ENCODE measurements at places on chromosomes 7 and 10.

- DNase-seq: no peak
These were observed 63.4 kb downstream of the CRPPA start for GRCh38 chr7:16357921-16358320.

DNA sequence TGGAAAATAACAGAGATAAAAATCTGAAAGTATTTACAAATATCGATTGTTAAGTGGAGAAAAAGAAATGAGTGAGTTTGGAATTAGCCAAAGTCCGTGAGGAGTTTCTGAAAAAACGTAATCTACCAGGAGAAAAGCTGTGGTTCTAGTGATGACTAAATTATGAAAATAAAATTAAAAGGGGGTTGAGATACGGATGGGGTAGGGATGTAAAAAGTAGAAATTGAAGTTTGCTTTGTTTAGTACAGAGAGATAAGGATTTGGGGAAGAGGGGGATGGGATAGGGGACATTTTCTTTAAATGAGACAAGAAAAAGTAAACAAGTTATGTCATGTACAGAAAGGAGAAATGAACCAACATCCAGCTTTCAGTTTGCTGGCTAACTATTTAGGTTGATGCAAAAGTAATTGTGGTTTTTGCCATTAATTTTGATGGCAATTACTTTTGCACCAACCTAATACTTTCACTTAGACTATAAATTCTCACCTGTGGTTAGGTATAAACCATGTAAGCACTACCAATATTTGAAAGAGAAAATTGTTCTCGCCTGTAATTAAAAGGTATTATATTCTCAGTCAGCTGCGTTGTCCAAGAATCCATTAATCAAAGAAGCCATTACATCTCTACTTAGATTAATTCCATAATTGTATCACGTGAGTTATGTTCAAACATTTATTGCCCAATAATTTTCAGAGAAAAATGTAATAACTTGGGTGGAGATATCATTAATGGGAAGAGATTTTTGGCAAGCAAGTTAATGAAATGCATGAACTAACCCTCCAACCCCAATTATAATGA is 143.0 kb upstream of the NRP1 start:
- no peak for DNase-seq

DNA sequence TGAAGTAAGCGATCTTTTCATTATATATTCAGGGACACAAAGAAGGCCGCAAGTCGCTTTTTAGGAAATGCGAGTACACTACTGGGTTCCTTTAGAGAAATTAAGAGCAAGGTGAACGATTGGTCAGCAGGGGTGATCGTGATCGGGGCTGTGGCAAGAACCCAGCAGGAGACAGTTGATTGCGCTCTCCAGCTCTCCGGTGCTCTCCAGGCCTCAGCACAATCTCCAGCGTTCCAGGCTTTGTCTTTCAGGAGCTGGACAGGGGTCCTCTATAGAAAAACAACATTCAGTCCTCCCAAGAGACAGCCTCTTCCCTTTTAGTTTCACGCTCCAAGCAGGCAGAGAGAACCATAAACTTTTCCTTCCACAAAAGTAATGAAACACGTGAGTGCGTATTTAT is 170.5 kb upstream of the KLF6 start:
- no peak for DNase-seq

- no peak for DNase-seq
These were observed 1349.3 kb upstream of the CELF2 start for GRCh38 chr10:9668411-9668810.

DNA sequence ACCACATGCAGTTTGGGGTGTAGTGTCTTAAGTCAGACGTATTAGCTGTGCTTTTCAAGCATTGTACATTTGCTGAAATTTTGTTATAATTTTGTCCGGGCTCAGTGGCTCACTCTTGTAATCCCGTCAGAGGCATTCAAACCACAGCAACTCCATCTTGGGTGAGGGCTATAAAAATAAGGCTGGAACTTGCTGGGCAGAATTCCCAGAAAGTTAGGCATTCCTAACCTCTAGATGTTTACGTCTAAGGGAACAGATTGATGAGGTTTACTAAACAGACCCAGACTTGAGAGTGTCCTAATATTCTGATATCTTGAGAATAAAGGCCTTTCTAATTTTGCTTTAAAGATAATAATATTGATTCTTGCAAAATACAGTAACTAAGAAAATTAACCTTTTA is 957.8 kb downstream of the NXPH1 start:
- DNase-seq: no peak

DNA sequence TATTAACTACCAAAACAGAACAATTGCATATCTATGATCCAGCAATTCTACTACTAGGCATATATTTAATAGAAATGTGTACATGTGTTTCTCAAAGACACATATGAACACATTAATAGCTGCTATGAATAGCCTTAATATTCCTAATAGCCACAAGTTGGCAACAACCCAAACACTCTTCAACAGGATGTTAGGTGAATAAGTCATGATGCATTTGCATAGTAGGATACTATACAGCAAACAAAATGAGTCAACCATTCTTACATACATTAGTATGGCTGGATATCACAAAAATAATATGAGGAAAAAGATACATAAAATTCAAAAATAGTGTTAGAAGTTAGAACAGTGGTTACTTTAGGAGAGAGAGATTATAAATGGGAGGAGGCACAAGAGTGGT is 26.8 kb upstream of the ZNF746 start:
- DNase-seq: no peak

DNA sequence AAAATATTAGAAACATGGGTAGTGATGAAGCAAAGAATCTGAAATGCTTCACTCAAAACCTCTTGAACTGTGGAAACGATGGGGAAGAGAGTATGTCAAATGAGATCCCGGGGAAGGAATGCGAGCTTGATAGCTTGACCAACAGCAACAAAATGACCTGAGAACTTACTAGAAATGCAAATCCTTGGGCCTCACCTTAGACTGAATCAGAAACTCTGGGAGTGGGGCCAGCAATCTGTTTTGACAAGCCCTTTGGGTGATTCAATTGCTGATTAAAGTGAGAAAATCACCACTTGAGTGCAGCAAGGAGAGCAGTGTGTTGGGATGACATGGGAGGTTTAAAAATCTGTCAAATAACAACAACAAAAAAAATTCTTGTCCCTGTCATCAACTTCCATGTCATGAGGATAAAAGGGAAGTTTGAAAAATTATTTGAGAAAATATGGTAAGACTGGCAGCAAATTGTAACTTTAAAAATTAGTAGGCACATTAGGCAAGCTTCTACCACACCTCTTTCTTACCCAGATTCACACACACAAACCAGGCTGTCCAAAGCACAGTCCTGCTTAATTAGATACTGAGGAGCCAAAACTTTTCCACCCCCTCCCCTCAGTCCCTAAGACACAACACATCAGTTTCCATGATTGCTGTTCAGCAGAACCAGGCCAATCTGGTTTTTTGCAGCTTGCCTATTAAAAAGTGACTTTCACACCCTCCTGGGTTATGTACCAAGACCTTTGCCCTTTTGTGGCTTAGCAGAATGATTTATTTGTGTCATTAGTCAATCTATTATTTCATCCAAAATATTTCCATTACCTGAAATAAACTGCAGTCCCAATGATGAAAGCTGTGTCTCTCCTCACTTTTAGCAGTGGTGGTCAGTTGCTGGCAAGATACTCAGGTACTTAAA is 15.6 kb downstream of the CALCR start:
- no peak for DNase-seq

GRCh38 chr10:33325929-33326328 is 8.5 kb downstream of the NRP1 start:
- no peak for DNase-seq

DNA sequence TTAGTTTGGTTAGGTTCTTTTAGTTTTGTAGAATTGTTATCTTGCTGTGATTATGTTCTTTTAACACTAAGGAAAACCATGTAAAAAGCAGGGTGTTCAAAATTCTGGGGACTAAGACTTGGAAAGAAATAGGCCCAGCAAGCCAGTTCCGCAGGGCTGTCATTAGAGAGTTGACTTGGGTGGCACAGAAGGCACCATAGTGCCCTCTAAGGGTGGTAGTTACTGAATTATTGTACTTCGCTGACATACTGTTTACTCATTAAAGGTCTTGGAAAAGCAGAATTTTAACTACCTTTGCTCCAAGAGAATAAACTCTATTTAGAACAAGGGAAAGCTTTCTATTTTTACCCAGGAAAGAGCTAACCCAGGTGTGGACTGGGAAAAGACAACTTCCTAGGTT is 86.5 kb downstream of the OTUD1 start:
- no peak for DNase-seq

GRCh38 chr10:48464871-48465736 is 139.8 kb downstream of the ARHGAP22 start:
- no peak for DNase-seq

- DNase-seq: no peak
These were observed 255.3 kb downstream of the CELF2 start for GRCh38 chr10:11272915-11273389.

DNA sequence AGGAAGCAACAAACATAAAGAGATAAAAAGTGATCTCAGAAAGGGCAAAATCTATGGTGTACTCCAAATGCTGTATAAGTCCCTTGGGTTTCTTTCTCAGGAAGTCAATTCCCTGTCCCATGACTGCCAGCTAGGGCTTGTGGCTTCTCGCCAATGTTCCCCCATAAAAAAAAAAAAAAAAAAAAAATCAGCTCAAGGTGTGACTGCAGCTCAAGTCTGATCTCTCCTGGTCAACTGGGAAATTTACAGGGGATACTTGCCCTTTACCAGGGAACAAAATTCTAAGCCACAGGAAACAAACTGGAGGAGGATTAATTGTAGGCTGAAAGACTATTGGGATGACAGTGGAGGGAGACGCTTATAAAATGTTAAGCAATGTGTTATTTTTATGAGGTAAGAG is 76.0 kb downstream of the PCGF5 start:
- DNase-seq: no peak

- DNase-seq: no peak
These were observed 56.6 kb upstream of the PTN start for GRCh38 chr7:137399827-137400823.

GRCh38 chr7:32586291-32587221 is 91.3 kb downstream of the AVL9 start:
- DNase-seq: no peak

- DNase-seq: no peak
These were observed at the start of gene CALHM2 for GRCh38 chr10:103451831-103452505. CALHM2 (minus strand) TSS chr10:103452370; CDS start chr10:103449941, 2,429 bp downstream.

GRCh38 chr7:97971120-97971989 is 18.6 kb downstream of the OCM2 start:
- no peak for DNase-seq

GRCh38 chr10:102691285-102692066 is 22.7 kb downstream of the ARL3 start:
- DNase-seq: no peak

DNA sequence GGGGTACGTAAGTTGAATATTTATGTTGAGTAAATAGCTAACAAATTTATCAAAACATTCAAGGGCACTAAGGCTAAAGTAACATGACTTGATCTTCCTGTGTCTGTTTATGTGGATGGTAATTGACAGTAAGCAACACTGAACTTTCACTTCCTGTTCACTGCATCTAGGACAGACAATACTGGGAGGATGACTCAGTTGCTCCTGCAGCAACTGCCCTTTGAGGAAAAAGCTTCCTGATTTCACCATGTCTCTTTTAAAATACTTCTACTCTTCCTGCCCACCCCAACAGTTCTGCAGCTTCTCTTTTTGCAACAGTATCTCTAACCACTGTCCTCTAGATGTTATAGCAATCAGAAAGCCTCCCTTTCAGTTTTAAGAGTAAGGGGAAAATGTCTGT is 76.6 kb upstream of the HGF start:
- DNase-seq: no peak

DNA sequence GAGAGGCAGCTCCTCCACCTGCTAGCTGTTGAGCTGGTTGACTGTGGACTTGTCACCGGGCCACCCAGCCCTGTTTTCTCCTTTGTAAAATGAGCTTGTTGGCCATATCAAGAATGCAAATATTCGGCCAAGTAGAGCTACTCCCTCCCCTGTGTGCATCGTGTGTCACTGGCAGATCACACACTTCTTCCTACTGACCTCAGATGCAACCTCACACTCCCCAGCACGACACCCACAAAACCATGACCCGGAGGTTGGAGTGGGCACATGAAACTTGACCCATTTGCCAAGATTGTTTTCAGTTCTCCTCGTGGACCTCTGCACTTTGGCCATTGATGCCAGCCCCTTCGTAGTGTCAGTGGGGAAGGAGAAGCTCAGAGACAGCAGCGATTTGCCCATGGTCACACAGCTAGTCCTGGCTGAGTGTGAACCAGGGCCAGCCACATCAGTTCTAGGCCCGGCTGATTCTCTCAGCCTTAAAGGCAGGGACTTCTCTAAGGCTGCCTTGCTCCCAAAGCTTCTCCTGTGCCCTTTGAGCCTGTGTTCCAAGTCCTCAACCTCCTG is 101.1 kb downstream of the CDH23 start:
- DNase-seq: no peak

GRCh38 chr10:13820964-13821337 is 234.2 kb downstream of the PRPF18 start:
- DNase-seq: no peak

All from activated naive CD4-positive, alpha-beta T cell (primary cell).